Stimulated activated CD8-positive, alpha-beta memory T cell treated with anti-CD3 and anti-CD28 coated beads, Interleukin-2, amount 100 ng/mL, for 48 hours (primary cell): ENCODE measurements at places on chromosomes 12 and 14.

- no peak for DNase-seq
These were observed 10.4 kb downstream of the DTX1 start for GRCh38 chr12:113066813-113067400.

DNA sequence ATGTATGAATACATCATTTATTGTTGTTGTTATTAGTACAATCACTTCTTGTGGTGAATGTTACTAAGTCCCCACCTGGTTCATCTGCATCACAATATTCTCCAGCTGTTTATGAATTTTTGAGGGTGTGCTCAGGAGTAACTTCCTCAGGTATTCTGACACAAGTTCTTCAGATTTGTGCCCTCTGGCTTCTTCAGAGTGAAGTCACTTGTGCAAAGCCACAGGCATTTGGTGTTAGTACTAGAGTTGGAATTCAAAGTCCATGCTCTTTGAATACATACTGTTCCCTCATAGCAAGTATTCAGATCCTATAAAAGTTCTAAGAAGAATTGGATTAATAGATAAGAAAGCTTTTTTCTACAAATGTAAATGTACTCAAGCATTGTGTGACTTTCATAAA is 150.3 kb upstream of the AVPR1A start:
- DNase-seq = no peak

GRCh38 chr14:99809859-99810558 is 16.8 kb downstream of the EML1 start:
- no peak for DNase-seq

DNA sequence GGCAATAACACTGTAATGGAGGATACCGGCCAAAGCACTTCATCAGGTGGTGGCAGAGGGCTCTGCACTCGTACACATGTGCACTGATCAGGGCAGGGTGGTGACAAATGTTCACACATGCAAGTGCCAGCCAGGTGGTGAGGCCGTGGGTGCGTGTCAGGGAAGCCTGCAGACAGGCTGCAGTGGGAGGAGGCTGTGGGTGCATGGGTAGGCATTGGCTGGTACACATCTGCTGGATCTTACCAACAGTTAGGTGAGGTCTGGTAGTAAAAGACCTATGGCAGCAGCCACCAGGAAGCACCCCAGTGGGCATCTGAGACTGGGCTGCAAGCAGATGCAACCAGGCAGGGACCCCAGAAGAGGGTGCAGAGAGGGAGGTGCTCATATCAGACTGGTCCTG is 65.3 kb downstream of the PDE6H start:
- no peak for DNase-seq

GRCh38 chr12:92036061-92036620 is 109.5 kb downstream of the BTG1 start:
- DNase-seq = no peak

DNA sequence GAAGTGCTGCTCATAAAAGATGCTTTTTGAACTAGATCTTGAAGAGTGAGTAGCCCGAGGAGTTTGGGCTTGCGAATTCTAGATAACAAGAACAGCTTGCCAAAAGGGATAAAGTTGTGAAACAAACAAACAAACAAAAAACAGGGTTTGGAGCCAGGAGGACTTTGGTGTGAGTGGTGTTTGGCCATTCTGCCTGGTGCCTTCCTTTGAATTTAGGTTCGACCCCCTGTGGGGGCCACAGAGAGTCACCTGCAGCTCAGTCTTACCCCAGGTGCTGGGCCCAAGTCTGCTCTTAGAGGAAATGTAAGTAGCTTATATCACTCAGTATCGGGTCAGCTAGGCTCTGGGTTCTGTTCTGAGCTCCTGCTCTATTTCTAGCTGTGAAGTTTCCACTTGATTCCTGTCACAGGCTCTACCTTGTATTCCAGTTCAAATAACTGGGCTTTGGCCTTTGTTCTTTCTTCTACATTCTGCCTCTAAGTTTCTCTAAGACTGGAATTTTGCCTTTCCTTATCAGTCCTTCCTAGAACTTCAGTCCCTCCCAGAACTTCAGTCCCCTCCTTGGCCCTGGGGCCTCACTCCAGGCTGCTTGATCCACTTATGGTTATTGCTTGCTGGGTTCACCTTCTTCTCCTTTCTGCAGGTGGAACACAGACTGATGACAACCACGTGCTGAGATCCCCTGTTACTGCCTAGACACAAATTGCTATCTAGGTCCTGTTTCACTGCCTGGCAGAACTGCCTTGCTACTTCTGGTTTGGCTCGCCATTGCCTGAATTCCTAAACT is 20.5 kb upstream of the DUSP6 start:
- no peak for DNase-seq

DNA sequence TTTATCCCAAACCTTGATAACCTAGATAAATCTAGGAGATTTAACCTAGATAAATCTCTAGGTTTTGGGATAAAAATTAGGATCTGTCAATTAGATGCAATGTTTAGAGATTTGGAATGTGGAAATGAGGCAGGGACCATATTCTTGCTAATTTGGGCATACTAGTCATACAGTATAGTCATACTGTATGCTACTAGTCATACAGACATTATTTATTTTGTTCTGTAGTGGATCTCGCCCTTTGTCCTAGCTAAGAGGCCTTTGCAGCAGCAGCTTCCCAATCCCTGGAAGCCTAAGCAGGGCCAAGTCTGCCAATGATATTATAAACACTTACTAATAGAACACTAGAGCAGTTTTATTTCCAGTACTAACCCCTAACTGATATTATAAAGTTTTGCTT is 136.4 kb downstream of the CEP128 start:
- no peak for DNase-seq

DNA sequence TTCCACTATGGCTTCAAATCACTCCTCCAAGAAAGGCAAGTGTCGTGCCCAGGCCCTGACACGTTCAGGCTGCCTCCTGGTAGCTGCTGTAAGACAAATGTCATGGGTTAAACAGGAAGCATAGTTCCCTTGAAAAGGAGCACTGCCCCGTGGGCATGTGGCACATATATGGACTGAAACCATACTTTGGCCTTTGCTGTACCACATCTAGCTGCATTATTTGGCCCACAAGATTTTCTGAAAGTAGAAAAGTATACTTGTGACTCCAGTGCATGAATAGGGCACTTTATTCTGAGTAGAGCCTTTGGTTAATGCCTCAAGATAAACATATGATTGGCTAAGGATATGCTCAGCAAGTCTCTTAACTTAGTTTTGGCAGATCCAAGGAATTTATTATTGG is 218.7 kb upstream of the EGLN3 start:
- DNase-seq = no peak

GRCh38 chr14:65208548-65208947 is 106.2 kb upstream of the MAX start:
- no peak for DNase-seq

GRCh38 chr14:32021341-32021740 is 55.8 kb upstream of the ARHGAP5 start:
- no peak for DNase-seq

DNA sequence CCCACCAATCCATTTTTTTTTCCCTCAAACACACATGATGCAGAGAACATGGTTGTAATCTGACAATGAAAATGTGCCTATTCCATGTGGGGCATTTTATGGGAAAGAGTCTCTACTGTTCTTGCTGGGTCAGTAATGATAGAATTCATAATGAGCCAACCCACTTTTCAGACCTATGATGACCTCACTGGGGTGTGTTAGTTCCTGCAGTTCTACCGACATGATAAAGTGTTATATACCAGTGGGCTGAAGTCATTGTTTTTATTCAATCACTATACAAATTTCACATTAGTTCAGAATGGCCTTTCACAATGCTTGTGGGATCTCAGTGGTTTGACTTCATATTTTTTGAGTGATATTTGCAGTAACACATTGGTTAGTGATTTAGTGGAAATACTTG is 47.5 kb downstream of the PPFIBP1 start:
- no peak for DNase-seq

DNA sequence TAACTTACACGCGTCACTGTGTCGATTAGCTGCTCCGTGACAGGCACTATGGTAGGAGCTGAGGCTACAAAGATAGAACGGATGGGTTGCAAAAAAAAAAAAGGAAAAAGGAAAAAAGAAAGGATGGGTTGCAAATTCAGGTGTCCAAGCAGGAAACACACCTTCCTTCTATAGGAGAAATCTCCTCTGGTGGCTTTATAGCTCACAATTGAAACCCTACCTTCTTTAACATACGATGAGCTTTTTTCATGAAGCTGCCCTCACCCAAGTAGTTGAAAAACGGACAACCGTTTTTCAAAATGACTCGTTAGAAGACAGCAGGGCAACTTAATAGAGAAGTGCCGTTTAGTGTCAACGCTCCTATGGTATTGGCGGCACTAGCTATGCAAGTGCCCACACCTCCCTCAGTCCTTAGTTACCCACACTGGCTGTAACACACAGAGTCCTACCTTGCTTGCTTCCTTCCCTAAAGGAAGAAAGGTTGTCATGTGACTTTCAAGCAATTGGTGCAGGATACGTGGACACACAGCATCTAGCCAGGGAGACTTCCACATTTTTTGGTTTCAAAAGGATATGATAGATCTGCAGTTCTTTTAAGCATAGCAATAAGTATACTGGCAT is 682 bp upstream of the TRIP11 start:
- DNase-seq = no peak
